ENCODE measurements at places on chromosomes 7 and 10.

- DNase-seq, result no peak
Observed at GRCh38 chr10:101450277-101451080, 96.5 kb downstream of the BTRC start.

GRCh38 chr10:42877496-42878030, 95.0 kb downstream of the BMS1 start:
- no peak for DNase-seq

- no peak for DNase-seq
Observed at GRCh38 chr7:151699147-151699927, 177.6 kb downstream of the PRKAG2 start.

GRCh38 chr10:78326372-78326771, 292.7 kb downstream of the RPS24 start:
- DNase-seq, result no peak

DNA sequence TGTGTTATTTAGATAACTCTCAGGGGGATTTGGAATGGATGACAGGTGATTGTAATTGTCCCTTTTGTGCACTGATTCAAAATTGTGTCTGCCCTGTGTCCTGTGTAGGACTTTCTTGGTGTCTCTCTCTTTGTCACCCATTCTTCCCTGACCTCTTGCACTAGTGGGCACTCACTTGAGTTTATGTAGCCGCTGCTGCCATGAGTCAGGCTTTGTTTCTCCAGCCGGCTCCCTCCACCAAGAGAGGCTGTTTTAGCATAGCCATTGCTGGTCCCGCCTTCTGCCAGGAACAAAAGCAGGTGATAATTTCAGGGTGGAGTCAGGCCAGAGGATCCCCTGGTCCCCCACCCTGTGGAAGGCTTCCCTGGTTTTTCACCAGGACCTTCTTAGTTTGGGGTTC, 8.4 kb downstream of the COL17A1 start:
- no peak for DNase-seq

DNA sequence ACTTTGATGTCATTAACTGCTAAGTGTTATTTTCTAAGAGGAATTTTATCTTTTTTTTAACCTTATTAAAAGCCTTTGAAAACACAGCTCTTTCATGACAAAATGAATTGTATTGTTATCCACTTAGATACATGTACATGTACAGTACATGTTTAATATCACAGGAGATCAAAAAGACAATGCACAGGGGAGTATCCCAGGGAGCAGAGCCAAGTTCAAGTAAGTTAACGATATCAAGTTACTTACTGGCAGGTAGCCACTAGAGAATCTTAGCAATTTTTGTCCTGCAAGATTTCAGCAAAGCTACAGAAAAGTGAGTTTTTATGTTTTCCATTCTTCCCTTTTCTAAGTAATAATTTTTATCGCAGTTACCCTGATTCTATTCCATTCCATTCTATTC, 33.9 kb upstream of the ARL4A start:
- DNase-seq, result no peak

DNA sequence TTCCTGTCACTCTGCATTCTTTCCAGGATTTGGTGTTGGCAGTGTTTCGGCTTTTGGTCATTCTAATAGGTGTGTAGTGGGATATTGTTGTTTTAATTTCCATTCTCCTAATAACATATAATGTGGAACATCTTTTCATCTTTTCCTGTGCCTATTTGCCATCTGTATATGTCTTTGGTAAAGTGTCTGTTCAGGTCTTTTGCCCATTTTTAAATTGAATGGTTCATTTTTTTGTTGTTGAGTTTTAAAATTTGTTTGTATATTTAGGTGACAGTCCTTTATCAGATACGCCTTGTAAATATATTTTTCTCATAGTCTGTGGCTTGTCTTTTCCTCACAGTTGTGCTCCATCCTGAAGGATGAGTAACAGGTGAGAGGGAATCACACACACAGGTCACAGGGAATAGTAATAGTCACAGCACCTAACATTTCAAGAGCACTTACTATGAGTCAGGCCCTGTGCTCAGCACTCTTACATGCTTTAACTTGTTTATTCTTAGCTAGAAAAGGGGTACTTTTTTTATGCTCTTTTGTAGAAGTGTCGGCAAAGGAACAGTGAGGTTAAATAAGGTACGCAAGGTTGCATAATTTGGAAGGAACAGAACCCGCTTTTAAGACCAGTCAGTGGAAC, 117.1 kb upstream of the GATA3 start:
- DNase-seq, result no peak

DNA sequence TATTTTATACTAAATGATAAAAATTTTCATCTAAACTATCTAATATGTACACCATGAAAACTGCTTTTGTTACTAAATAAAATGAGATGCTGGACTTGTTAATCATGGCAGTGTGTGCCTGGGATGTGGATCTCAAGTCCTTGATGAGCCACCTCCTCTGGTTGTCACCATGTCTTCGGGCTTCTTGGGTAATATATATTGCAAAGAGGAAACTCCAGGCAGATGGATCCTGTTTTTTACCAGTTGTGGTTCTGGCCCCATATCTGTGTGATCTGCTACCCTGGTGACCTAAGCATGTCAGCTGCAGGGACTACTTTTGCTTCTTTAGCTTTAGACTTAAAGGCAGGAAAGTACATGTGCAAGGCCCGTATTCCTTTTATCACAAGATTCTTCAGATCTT, 46.2 kb downstream of the TMEM60 start:
- no peak for DNase-seq

- DNase-seq, result peak; percentile 5
Observed at GRCh38 chr7:116525298-116525912, 569 bp downstream of the CAV1 start.

DNA sequence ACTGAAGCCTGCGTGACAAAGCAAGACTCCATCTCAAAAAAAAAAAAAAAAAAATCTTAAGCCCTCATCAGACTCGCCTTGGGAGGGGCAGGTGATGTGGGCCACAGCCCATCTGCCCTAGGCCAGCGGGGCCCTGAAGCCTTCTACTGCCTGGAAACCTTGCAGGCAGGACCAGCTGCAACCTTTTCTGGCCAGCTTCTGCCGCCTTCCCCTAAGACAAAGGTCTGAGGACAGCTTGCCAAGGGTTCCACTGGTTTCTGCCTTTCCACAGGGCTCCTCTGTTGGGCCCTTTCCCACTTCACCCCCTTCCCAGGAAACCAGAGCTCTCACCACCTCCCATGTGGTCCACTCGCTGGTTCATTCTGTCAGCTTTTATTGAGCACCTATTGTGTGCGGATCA, 35.2 kb downstream of the UBTD1 start:
- no peak for DNase-seq

GRCh38 chr10:19417740-19418139, 369.1 kb downstream of the MALRD1 start:
- no peak for DNase-seq

DNA sequence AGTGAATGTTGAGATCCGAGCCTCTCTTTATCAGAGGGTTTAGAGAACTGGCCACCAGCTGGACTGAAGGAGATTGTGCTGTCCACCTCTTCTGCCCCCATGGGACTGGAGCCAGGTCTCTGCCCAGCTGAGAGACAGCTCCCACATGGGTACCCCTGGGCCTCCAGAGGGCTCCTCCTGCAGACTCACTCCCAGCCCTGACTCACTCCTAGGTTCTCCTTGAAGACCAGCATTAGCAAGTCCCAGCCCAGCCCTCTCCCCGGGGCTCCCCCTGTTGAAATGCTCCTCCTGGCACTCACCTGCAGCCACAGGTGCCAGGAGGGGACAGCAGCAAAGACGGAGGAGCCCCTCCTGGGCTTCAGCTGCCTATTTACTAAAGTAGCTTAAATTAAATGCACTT, 126.9 kb downstream of the CXCL12 start:
- DNase-seq, result no peak

GRCh38 chr7:79290398-79290797, 163.1 kb downstream of the MAGI2 start:
- DNase-seq, result no peak

DNA sequence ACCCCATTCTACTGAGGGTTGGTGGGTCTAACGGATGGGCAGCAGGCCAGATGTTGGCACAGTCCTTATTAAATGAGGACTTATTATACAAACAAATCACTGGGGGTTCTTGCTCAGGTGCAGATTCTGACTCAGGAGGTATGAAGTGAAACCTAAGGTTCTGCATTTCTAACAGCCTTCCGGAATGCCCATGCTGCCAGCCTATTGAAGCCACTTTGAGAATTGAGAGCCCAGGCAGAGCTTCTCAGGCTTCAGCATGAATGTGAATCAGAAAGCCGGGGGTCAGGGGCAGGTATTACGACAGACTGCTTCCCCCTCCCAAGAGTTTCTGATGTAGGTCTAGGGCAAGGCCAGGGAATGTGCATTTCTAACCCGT, 34.1 kb upstream of the NPFFR1 start:
- no peak for DNase-seq

DNA sequence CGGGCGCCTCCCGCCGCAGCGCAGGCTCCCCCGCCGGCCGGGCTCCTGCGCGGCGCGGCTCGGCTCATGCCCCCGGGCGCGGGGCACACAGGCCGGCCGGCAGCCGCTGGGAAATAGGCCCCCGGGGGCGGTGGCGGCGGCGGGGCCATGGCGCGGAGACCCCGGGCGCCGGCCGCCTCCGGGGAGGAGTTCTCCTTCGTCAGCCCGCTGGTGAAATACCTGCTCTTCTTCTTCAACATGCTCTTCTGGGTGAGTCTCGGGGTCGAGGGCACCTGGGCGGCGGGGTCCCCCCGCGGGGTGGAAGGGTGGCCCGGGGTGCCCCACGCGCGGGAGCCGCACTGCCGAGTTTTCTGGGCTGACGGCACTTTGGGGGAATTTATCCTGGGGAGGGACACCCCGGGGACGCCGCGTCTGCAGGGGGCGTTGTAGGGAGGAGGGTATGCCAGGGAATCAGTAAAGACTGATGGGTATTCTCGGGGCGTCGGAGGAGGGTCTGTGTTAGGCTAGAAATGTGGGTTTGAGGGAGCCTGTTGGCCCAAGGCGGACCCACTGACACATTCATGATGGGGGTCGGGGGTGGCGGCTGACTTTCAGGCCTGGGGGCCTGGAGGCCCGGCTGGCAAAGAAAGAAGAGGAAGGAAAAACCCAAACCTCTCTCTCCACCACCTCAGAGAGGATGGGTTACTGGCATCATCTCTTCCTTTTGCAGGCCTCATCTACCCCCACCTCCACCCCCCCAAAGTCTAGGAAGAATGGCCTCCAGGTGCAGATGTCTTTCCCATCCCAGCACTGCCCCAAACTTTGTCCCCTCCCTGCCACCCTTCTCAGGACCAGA, 544 bp downstream of the TSPAN33 start:
- peak; percentile 10 for DNase-seq

DNA sequence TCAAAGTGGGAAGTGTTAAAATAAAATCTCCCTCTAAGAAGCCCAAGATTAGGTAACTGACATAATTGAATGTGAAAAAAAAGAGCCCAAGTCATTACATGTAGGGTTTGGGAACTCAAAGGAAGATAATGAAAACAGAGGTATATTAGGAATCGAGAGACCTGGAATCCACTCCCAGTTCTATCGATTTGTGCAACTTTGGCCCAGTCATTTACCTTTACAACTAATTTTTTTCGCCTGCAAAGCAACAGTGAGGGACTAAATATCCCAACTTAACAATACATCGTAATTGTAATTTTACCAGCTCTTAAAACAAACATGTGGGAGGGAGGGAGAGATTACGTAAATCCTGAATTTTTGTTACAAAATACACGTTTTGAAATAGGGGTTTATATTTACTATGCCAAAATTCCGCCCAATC, 1.4 kb downstream of the MINDY3 start:
- no peak for DNase-seq

- DNase-seq, result no peak
Observed at GRCh38 chr10:1733720-1734119, 3.6 kb downstream of the ADARB2 start.

- no peak for DNase-seq
Observed at GRCh38 chr7:7427363-7427762, 108.3 kb downstream of the COL28A1 start.

- DNase-seq, result no peak
Observed at GRCh38 chr7:132537456-132538145, 38.7 kb downstream of the PLXNA4 start.

- no peak for DNase-seq
Observed at GRCh38 chr7:158076656-158077055, 511.0 kb downstream of the PTPRN2 start.

GRCh38 chr7:18123508-18124239, 96.0 kb upstream of the PRPS1L1 start:
- DNase-seq, result no peak

GRCh38 chr10:71455035-71455434, 58.3 kb downstream of the CDH23 start:
- DNase-seq, result no peak

DNA sequence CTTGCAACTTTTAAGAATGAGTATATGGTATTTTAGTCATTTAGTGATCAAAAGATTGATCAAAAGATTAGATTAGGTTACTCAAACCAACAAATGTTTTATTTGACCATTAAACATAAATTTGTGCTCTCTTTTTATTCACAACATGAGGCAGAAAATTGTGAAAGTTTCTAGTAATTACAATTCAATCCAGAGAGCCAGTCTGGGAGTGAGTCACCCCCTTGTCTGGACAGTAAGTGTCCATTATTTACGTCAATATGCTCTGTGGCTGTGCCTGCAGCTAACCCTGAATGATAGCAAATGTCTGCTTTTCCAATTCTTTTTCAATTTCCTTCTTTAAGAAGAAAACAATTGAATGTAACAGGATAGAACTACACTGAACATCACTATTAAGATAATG, 27.9 kb downstream of the GNG11 start:
- DNase-seq, result no peak
